Stimulated activated CD8-positive, alpha-beta memory T cell treated with anti-CD3 and anti-CD28 coated beads, Interleukin-15, amount 100 ng/mL, for 48 hours (primary cell): ENCODE measurements at places on chromosomes 2 and 18.

DNA sequence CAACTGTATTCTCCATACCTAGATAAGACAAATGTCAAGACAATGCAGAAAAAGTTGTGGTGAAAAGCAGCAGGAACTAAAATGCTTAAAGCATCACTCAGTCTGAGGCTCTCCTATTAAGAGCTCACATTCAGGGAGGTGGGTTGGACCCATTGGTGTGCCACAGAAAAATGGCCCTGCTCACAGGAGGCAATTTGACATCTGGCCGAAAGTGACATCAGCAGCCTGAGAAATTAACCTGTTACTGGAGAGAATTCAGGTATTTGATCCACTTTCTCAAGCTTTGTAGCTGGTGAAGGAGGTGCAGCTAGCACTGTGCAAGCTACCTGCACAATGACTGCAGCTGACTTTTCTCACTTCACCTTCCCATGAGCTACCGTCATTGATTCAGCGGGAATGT, 86.0 kb downstream of the TMEM247 start:
- no peak for DNase-seq

DNA sequence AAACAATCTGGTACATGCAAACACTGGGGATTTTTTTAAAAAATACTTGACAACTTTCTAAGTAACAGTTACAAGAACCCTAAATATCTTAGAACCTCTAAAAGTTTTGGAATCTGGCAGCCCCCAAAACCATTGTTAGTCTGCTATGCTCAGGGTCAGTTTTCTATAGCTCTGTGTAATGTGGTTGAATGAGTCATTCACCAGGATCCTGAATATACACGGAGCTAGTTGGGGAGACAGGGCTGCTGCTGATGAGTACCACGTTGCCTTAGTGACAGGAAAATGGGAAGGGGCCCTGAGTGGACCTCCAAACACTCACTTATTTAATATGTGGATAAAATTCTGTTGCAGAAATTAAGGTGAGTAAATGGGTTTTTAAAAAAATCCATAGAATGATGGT, 36.9 kb upstream of the TANC1 start:
- DNase-seq: no peak

GRCh38 chr18:72634500-72634899, 90.4 kb upstream of the CBLN2 start:
- DNase-seq: no peak

DNA sequence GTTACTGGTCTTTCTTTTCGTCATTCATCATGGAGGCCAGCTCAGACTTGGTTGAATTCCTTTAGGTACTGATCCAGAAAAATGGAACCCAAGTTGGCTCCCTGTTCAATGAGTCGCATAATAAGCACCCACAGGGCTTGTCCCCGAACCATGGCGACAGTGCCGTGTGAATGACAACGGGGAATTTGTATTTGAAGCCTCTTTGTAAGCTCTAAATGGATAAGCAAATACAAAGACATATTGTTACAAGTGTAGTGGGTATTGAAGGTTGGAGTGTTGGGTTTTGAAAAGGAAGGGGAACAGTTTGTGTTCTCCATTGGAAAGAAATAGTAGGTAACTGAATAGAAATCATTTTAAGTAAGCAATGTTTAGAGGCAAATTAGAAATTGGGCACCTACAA, 288.9 kb downstream of the SLC4A3 start:
- DNase-seq: no peak

DNA sequence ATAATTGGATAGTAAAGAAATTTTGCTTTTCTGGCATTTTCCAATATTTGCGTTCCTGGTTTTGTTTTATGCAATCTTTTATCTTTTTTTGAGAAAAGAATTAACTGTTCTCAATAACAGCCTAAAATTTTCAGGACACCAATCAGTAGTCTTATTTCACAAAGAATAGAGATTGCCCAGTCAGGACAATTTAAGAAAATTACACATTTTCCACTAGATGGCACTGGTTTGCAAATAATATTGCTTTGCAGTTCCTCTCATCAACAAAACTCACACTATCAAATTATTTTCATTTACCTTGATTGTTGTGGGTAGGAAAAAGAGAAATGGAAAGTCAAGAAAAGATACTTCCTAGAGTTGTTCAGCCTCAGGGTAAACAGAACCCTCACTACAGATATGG, 2.4 kb upstream of the RBM45 start:
- no peak for DNase-seq

DNA sequence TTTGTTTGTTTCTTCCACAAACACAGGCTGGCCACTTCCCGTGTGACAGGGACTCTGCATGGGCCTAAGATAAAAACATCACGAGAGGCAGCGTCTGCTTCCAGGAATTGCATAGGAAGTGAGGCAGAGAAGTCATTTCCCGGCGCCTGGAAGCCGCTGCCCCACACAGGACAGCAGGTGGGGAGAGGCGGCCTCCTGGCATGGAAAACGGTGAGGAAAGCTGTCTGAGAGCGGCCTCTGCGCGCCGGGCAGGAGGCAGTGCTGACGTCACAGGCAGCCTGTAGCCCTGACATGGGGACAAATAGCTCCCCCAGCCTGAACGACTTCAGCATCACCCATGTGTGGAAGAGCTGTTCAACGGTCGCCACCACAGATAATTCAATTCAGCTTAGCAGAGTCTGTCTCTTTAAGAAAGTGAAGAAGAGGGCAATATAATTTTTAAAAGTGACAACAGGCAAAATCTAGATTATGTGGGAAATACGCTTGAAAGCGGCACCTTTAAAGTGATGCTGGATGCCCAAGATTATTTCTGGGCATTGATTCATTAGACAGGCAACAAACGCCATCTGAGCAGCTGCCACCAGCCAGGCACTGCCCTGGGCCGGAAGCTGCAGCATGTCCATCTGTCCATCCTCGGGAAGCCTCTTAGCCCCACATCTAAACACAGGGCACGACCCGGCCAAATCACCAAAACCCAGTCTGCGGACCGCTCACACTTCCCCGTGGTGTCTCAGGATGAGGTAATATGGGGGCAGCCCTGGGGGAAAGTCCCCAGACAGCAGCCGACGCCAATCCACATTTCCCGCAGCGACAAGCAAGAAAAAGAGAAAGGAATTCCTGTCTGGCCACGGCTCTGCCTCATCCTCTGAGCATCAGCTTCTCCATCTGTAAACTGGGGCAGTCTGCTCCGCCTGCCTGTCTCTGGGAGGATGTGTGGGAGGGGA, 138.9 kb downstream of the PXDN start:
- no peak for DNase-seq
